ENCODE measurements at places on chromosomes 6 and 20.

DNA sequence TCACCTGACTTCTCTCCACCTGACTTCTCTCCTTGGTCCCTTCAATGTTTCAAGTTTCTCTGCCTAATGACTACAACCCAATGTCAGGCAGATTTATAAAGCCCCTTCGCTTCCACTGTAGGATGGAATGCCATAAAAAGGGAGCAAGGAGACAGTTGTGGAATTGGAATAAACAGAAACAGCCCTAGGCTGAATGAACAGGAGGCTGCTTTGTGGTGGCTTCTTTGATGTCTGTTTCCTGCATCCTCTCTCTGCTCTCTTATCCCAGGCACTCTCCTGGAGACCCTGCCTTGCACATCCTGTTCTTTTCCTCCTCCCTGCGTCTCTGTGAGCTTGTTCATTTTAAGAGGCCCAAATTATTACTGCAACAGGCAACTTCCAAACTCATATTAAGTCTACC lies 16.9 kb downstream of the MUCL3 start:
- no peak for DNase-seq

- DNase-seq, result peak; percentile 77
Measured at GRCh38 chr6:121523628-121524027, 88.2 kb downstream of the GJA1 start.

DNA sequence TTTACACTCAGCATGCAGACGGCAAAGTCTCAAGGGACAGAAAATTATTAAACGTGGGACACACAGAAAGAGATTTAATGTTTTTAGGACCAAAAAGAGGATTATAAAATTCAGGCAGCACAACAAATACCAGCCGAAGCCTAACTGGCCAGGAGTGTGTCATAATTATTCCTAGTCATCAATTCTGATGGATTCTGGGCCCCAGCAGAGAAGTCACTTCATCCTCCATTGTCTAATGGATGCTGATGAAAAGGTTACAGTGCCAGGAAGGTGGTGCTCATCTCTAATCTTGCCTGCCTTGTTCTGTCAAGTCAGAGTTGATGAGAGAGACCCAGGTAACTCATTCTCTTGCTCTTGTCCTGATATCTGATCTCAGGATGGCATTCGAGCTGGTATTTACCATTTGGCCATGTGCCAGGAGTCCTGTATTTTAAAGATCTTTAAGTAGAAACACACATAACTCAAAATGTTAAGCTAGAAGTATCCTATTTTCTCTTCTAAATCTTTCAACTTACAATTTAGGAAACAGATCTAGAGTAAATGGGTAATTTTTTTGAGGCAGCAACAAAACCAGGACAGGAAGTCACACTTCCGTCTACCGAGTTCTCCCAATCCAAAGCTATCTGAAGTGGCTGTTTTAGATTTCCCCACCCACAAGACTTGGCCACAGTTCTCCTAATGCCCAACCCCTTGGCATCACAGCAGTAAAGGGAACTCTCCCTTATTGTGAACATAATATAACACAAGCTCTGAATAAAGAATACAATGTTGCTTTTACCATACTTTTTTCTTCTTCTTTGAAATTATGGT lies 50.0 kb downstream of the ADAT2 start:
- DNase-seq, result no peak

DNA sequence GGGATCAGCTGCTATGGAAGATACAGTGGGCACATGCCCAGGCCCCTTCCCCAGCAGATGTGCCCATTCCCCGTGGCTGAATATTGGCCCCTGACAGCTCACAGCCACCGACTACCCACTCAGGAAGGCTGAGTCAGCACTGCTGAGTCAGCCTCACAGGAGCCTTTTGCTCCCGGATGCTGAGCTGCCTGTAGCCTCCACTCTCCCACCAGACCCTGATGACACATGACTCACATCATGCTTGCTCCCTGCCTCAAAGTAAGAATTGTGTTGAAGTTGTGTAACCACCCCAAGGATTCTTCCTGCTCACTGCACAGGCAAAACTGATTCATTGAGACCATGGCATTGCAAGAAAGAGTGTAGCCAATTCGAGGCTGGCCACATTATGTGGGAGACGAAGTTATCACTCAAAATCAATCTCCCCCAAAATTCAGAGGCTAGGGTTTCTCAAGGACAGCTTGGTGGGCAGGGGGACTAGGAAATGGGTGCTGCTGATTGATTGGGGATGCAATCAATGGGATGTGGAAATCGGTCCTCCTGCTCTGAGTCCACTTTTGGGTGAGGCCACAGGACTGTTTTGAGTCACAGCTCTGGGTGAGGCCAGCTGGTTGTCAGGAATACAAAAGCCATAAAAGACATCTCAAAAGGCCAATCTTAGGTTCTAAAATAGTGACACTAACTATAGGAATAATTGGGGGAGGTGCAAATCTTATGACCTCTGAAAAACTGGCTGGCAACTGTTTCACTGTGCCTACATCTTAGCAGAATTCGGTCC lies 556.6 kb upstream of the CDH4 start:
- DNase-seq, result peak; percentile 76

DNA sequence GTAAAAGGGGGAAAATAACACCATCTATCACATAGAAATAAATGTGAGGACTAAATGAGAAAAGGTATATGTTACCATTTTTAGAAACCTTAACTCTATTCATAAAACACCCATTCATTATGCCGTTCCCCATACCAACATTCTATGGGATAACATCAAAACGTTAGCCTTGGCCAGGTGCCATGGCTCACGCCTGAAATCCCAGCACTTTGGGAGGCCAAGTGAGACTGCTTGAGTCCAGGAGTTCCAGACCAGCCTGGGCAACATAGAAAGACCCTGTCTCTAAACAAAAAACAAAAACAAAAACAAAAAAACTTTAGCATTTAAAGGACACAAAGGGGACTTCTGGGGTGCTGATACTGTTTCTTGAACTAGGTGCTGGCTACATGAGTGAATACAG lies 1.3 kb downstream of the PIGU start:
- DNase-seq, result no peak

DNA sequence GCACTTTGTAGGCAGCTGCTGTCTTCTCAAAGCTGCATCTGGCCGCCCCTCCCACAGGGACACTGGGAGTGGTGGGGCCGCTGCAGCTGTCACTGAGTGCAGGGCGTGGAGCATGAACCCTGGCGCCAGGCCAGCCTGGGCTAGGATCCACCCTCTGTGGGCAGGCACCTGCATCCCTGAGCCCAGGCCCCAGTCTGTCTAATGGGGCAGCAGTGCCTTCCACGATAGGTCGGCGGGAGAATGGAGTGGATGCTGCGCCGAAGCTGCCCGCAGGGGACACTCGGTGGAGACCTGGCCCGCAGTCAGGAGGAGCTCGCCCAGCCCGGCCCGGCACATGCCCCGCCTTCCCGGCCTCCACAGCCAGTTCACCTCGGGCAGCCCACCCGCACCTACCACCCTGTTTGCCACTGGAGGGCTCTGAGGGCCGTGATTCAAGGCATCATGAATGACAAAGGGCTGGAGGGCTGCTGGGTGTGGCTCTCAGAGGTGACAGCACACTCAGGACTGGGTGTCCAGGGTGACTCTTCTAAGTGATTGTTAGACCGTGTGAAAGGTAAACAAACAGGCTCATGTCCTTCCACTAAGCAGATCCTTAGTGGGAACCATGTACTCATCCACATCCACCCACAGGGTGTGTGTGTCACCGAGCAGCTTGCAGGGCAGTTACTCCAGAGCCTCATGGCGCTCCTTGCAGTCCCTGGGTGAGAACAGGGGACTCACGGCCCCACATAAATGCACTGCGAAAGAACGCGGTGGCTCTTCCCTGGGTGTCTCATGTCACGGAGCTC lies 133.9 kb downstream of the AGPAT4 start:
- no peak for DNase-seq

GRCh38 chr20:48984575-48985219 lies 61.4 kb upstream of the CSE1L start:
- peak; percentile 52 for DNase-seq

- peak; percentile 62 for DNase-seq
Measured at GRCh38 chr6:45021676-45022075, 306.5 kb upstream of the RUNX2 start.
